ENCODE measurements at places on chromosomes 12 and 14.

GRCh38 chr14:96095058-96095457 lies 55.9 kb downstream of the C14orf132 start:
- DNase-seq = no peak

GRCh38 chr12:50082644-50083043 lies 2.5 kb upstream of the SMARCD1 start:
- no peak for DNase-seq

- no peak for DNase-seq
Measured at GRCh38 chr12:54311051-54311450, 10.2 kb upstream of the NFE2 start.

GRCh38 chr14:28879573-28879996 lies 113.0 kb downstream of the FOXG1 start:
- DNase-seq = peak; percentile 61

GRCh38 chr12:116368196-116369194 lies 91.0 kb upstream of the MED13L start:
- no peak for DNase-seq

- no peak for DNase-seq
Measured at GRCh38 chr12:69068448-69068847, 135.5 kb upstream of the CPM start.

DNA sequence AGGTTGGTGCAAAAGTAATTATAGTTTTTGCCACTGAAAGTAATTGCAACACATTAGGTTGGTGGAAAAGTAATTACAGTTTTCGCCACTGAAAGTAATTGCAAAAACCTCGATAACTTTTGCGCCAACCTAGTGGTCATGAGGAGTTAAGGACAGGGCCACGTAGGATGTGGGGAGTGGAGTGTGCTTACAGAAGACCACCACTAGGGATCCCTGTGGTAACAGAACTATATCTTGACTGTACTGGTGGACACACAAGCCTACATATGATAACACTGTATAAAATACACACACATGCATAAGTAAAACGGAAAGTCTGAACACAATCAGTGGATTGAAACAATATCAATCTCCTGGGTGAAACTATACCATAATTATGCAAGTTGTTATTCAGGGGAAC lies 187.4 kb upstream of the ABCD2 start:
- DNase-seq = no peak

- DNase-seq = no peak
Measured at GRCh38 chr14:33454022-33454595, 496.8 kb downstream of the EGLN3 start.

GRCh38 chr14:91745344-91745743 lies 13.5 kb upstream of the CATSPERB start:
- DNase-seq = no peak

- DNase-seq = no peak
Measured at GRCh38 chr14:21476523-21476924, 235 bp downstream of the RAB2B start.

DNA sequence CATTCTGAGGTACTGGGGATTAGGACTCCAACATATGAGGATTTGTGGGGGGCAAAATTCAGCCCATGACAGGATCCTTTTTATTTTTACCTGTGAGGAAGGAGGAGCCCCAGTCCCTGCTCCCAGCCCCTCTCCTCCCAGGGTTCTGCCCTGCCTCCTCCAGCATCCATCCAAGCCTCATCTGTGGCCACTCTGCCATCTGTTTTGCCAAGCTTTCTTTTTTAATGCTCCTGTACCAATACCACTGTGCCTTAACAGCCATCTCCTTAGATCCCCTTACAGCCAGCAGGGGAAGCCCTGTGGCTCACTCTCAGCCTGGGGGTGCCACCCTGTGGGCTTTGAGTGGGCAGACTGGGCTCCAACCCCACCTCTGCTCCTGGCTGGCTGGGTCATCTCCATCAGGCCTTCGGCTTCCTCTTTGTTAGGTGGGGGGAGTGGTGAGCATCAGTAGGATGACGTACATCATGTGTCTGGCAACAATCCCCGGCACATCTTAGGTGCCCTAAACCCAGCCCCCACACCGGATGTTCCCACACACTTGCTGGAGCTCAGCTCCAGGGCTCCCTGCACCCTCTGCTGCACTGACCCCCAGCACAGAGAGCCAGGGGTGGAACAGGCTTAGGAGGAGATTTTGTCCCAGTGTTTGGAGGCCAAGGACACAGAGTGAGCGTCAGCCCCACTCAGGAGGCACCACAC lies 40.2 kb downstream of the CYP46A1 start:
- no peak for DNase-seq

DNA sequence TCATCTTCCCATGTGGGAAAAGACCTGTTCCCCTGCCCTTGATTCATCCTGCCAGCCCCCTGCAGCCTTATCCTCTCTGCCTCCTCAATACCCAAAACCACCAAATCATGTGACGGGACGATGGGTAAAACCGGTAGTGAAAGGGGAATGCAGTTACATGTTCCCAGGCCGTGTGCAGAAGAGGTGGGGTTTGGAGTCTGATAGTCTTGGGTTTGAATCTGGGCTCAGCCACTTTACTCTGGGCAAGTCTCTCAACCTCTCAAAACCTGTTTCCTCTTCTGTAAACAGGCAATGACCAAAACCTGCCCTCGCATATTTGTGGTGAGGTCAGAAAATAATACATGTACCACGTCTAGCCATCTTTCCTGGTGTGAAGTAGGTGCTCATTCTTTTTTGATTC lies 123.0 kb downstream of the PLXNC1 start:
- no peak for DNase-seq

DNA sequence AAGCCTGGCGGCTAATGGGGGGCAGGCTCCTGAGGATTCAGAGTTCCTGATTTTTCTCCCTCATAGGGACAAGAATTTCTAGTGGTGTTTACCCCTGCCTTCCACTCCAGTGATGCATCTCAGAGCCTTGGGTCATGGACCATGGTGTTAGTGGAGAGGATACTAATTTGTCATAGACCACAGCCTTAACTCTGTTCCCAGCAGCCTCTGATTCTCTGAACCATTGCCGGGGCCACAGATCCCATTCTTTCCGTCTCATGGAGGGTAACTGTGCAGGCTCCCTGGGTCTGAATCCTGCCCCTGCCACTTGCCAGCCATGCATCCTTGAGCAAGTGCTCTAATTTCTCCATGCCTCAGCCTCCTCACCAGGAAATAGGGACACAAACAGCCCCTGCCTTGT lies 55.1 kb downstream of the RPH3A start:
- no peak for DNase-seq

DNA sequence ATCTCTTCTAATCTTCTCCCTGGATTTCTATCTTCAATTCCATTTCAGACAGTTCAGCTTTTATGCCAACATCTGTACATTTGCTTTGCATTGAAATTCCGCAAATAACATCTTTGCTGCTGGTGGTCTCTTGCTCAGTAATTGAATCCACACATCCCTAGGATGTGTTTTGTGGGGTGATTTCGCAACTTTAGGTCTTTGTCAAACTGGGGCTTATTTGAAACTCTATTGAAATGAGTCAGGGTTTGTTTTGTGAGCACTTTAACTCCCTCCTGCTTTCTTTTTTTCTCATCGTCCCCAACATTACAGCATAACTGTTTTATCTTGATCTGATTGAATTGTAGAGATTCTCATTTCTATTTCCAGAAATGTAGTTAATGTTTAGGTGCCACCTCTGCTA lies 404.3 kb downstream of the NPAS3 start:
- no peak for DNase-seq

GRCh38 chr12:60863421-60863820 lies 1267.6 kb downstream of the SLC16A7 start:
- DNase-seq = no peak

DNA sequence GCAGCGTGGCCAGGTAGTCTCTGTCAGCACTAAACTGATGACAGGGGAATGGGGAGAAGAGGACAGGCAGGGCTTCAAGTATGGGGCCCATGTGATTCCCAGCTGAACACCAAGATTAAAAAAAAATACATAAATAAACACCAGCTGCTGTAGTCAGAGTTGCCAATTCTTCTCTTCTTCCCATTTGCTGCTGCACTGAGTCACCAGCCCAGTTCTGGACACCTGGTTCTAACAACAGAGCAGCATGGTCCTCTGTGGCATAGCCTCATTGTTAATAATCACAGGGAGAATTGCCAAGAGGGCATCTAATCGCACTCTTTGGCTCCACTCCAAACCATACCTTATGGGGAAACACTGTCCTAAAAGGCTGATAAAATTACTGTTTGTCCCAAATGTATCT lies 15.1 kb downstream of the PPM1H start:
- no peak for DNase-seq

DNA sequence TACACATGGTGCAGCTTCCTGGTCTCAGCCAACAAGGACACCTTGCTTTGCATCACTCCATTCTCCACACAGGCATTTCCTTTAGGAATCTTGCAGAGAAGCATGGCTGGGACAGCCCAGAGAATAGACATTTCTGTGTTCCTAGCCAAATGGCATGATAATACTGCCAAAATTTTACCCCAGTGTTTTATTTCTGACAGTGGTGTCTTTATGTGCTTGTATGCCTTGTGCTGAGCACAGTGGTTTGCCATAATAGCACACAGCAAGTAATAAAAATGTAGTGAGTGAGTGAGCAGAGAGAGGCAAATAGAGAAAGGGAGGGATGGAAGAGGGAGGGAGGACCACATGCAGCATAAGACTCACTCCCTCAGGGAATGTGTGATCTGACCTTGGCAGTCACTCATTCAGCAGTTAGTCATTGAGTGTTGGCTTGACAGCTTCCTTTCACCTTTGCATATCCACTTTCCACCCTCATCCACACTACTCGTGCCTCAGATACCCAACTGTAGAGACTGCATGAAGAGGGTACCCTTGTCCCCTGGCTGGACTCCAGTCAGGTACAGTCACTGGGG lies 212.8 kb upstream of the CCDC196 start:
- no peak for DNase-seq

GRCh38 chr12:77521508-77522115 lies 309.1 kb upstream of the NAV3 start:
- DNase-seq = no peak

DNA sequence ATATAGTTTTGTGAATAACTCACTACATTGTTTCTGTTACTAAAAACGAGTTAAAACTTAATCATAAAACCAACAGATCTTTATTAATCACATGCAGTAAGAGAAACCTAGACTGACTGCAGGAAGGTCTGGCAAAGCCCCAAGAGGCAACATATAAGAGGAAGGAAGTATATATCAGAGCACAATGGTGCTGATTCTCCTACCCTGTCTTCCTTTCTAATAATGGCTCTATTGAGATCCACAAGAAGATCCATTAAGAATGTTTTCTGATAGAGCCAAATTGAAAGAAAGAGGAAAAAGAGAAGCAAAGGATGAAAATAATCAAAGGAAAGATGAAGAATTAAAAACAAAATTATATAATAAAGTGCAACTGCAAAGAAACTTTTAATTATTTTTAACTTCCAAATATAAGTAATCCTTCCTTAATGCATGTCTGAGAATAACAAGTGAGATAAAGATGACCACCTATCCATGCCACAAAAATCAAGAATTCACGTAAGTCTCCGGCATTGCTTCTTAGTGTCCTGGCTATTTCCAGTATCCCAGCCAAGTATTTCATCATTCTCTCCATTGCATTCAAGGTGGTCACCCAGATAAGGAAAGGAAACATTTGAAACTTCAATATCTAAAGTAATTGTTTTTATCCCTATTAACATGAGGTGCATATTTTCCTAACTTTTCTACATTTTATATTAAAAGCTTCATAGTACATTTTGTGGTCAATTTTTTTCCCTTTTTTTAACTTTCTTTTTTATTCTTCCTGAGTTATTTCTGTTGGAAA lies 62.2 kb downstream of the SOX5 start:
- DNase-seq = no peak

GRCh38 chr14:21525962-21526671 lies at the start of gene SALL2:
SALL2 (minus strand) TSS chr14:21526346; CDS start chr14:21526127, 219 bp downstream.
- peak; percentile 63 for DNase-seq

DNA sequence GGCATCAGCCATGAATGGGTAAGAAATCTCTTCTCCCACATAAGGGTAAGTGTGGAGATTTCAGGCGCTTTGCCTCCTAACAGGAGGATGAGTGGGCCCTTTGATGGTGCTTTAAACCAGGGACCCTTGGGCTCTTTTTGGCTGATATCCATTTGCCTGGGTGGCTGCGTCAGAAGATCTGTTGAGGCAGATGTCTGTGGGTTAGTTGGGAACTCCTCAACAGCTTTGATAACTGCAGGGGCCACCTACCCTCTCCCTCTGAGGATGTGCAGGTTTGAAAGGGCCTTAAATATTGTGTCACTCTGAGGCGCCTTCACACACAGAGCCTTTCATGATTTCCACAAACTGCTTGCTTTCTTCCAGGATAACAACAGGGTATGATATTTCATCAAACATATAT lies 210.7 kb downstream of the PPM1H start:
- DNase-seq = no peak

DNA sequence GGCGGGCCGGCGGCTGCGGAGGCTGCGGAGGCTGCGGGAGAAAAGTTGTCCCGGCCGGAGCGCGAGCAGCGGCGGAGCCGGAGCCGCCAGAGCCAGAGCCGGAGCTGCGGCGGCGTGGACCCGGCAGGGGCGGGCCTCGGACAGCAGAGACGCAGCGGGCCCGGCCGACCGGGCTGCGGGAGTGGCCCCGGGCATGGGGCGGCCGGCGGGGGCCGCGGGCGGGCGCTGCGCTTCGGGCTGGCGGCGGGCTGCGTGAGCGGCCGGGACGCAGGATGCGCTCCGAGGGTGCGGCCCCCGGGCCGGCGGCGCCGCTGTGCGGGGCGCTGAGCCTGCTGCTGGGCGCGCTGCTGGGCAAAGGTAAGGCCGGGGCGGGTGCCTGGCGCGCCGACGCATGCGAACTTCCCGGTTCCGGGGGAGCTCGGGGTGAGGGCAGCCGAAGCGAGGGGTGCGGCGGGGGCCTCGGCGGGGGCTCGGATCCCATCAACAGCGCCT lies at the start of gene TMEM132C:
Gene TMEM132C, plus strand, starts transcription at position 40 of the 492 bp plus-strand sequence. Its CDS starts 233 bp downstream, at position 273.
- no peak for DNase-seq

DNA sequence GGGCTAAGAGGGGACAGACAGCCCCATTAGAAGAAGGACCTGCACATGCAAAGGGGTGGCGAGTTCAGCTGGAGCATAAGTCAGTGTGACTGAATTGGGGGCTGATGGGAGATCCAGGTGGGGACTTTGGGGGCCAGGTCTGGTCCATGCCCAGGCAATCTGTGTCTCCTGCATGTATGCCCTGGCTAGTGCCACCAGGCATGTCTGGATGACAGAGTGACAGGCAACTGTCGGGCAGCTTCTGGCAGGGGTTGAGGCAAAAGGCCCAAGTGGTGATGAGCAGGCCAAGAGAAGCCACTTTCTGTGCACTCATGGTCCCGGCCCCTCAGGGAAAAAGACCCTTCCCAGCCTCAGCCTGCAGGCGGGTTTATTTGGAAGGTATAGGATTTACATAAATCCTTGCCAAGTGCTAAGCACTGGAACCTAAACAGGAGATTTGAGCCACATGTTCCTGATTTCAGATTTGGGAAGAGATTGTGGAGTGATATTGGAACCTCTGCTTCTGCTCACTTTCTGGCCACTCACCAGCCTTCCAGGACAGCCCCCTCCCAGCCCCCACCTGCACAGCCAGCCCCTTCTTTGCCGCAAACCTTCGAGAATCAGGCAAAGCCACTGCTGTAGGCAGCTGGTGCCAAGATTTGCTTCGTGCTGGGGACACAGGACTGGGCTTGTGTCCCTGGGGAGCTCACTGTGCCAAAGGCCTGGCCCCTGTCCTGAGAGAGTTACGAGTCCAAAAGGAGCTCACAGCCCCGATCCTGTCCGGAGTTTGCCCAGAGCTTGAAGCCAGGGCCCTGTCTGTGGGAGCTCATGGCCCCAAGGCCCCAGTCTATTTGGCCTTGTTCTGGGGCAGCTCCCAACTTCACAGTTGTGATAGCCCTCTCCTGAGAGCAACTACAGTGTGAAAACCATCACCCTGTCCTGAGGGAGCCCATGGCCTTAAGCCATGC lies 232.5 kb upstream of the RTL1 start:
- no peak for DNase-seq

- DNase-seq = no peak
Measured at GRCh38 chr14:37585971-37586796, 8.9 kb downstream of the FOXA1 start.

- DNase-seq = no peak
Measured at GRCh38 chr14:99574099-99574880, 29.7 kb downstream of the CCDC85C start.

All from NCI-H1930 (cell line).